HCEC 1CT (cell line): ENCODE measurements at places on chromosomes 3 and 15.

DNA sequence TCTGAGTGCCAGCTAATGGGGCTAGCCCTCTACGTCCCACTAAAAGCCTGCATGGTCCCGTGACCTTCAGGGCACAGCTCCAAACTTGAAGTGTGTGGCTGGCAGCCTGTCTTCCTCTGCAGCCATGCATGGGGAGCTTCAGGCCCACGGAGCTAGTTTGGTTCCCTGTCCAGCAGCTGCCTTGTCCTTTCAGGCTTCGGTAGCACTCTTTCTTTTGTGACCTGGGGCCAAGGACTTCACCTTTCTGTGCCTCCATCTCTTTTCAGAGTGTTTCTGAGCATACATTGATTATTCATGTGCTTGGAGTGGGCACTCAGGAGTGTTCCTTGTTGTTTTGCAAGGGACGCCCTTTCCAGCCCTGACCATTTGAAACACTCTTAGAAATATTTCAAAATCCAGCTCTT, 155.2 kb downstream of the DNAJB8 start:
- no peak for DNase-seq

DNA sequence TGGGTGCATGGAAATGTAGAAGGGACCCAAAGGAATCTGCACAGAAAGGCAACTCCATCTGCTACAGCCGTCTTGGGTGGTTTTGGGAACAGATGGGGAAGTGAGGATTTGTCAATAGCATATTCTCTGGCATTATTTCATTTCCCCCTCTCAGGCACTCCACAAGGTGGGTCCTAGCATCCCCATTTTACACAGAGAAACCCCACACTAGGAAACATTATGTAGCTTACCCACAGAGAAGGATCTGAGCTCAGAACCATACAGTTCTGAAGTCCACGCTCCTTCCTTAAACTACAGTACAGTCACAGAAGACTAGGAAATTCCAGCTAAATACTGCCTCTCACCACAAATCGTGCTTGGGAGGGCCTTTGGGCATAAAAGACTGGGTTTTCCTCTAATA, 61.2 kb upstream of the CTNNB1 start:
- no peak for DNase-seq

- no peak for DNase-seq
Measured at GRCh38 chr15:45099549-45100165, 14.3 kb downstream of the DUOX2 start.

DNA sequence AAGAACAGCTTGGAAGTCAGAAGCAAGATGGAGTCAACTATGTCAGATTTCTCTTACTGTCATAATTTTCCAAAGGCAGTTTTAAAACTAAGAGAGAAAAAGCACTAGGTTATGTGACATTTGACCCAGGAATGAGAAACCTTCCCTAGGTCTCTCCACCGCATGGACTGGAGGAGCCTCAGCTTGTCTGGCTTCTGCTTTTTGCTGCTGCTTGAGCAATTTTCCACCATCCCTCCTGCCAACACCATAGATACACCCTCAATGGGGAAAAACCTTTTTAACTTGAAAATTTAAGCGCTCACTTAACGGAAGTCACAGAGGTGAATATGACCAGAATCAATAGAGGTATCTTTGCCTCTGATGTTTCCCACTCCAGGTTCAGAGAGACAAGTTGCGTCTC, 17.8 kb upstream of the IREB2 start:
- DNase-seq = no peak
